Suprapubic skin (tissue), 4 donors: ENCODE measurements at places on chromosomes 12 and 14.

DNA sequence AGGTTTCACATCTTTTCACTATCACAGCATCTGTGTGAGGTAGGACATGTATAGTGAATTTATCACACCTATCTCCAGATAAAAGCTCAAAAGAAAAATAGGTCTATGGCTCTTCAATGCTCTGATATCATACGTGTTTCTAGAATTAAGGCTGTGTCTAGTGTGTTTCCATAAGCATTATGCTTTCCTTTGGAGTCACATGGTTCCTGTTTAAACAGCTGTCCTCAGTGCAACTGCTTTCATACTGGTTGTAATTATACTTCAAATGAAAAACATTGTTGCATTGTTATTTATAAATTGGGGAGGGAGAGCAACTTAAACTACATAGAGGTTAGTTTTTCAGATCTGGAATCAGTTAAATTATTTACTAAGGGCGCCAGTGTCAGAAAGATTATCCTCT is 151.6 kb downstream of the SYT1 start:
- DNase-seq = no peak

DNA sequence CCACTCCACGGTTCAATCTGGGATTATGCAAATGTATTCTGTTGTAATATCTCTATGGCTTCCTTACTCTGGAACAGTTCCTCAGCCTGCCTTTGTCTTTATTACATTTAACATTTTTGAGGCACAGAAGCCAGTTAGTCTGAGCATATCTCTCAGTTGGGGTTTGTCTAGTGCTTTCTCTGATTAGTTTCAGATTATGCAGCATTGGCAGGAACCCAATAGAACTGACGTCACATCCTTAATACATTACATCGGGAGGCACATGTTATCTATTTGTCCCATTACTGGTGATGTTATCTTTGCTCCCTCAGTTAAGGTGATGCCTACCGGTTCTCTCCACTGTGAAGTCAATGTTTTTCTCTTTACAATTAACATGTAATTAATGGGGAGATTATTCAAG is 62.4 kb downstream of the PPM1A start:
- no peak for DNase-seq

DNA sequence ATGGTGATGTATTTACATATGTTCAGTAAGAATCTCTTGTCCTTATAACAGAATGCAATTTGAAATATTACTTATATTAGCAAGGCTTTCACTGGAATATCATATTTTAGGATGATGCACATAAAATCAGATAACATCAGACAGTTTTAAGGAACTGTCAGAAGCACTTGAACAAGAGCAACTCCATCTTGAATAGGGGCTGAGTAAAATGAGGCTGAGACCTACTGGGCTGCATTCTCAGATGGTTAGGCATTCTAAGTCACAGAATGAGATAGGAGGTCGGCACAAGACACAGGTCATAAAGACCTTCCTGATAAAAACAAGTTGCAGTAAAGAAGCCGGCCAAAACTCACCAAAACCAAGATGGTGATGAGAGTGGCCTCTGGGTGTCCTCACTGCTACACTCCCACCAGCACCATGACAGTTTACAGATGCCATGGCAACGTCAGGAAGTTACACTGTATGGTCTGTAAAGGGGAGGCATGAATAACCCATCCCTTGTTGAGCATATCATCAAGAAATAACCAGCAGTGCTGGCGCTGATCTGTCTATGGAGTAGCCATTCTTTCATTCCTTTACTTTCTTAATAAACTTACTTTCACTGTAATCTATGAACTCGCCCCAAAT is 27.6 kb upstream of the ETV6 start:
- DNase-seq = no peak

- no peak for DNase-seq
These were observed 108.4 kb downstream of the PTPRR start for GRCh38 chr12:70812136-70812535.

- no peak for DNase-seq
These were observed 18.6 kb downstream of the AMN1 start for GRCh38 chr12:31710021-31710818.

DNA sequence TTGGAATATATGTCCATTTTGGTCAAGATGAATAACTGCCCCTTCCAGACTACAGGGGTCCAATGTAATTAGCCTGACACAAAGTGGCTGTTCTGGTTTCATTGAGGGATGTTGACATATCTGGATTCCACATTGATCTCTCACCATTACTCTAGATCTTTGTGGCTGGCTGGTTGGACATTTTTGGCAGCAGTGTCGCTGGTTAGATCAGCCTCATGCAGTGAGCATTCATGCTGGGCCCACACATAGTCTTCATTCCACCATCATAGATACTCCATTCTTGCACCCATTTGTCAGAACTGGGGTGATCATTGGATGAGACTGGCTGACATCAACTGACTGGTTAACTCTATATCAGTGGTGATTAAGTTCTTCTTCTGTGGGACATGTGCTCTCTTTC is 74.4 kb downstream of the MGST1 start:
- DNase-seq = no peak

GRCh38 chr14:95253039-95253630 is 66.6 kb downstream of the CLMN start:
- peak; percentile 59 for DNase-seq

DNA sequence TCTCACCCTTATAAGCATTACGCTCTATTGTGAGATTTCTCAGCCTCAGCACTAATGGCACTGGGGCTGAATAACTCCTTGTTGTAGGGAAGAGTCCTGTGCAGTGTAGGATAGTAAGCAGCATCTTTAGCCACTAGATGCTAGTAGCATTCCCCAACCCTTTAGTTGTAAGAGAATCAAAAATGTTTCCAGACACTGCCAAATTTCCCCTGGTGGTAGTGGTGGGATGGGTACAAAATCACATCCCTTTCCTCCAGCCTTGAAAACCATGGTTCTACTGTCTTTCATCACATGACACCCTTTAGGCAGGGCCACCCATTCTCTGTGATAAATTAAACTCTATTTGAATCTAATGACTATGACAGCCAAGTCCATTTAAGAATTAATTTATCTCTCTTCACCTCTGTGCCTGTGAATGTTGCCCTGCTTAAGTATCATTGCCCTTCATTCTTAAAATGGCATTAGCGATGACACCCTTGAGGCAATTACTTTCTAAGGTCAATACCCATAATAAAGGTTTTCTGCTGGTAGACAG is 199.4 kb downstream of the ANO4 start:
- DNase-seq = no peak

DNA sequence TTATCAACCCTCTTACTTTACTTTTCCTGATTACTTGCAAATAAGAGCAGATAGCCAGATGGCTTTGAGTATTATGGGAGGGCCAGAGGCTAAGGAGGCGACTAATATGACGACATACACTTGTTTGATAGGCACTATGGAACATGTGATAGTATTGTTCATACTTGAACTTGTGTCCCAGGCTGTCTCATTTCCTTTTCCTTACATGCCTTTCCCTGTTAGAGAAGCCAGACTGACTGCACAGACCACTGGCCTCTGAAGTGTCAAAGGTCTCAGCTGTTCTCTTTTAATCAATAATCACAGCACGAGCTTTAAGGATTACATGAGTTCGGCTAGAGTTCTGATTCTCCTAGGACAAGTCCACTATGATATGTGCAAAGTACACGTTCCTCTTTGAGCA is 326.0 kb downstream of the PRKD1 start:
- no peak for DNase-seq

GRCh38 chr12:56897844-56898361 is 36.3 kb downstream of the SDR9C7 start:
- no peak for DNase-seq

- no peak for DNase-seq
These were observed 34.5 kb downstream of the ELK3 start for GRCh38 chr12:96228566-96229248.

DNA sequence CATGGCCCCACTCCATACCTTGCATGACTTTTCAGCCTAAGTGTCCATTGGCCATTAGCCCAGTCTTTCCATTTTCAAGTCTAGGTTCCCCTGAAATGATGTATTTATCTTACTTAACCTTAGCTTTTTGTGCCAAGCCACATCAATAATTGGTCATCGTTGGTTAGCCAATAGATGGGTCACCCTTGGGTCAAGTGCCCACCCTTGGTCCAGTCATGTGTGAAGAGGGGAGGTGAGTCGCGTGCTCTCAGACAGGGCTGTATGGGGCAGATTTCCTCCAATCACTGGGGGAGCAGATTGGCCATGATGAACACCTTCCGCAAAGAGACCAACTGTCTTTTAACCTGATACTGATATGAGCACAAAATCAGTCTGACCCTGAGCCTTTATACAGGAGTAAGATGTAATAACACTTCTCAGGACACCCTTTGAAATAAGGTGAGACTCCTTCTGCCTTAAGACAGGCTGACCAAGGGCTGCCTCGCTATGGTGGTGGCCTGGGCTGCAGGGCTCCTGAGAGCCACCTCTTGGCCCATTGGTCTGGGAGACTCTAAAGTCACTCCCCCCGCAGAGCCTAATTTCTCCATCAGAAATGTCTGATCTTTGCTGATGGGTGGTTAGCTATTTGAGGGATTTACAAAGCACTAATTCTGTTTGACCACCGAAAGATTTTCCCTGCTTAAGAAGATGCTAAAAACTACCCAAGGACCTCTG is 143.2 kb downstream of the ZFP36L1 start:
- DNase-seq = no peak

GRCh38 chr14:89304972-89305703 is 111.9 kb downstream of the FOXN3 start:
- DNase-seq = no peak

- no peak for DNase-seq
These were observed 51.2 kb downstream of the TESC start for GRCh38 chr12:117047810-117048584.
